Activated CD4-positive, alpha-beta memory T cell treated with anti-CD3 and anti-CD28 coated beads for 36 hours (primary cell): ENCODE measurements at places on chromosomes 6 and 20. TPM values are rescaled to one million over a fixed set of nuclear protein-coding genes. Genes with fewer than 3 reads are reported as not detected.
A peak's percentile ranks its signal among the peaks of the same experiment; 100 is the strongest.

MAP1LC3A gene
- 5.6 TPM for total RNA-seq

DNA sequence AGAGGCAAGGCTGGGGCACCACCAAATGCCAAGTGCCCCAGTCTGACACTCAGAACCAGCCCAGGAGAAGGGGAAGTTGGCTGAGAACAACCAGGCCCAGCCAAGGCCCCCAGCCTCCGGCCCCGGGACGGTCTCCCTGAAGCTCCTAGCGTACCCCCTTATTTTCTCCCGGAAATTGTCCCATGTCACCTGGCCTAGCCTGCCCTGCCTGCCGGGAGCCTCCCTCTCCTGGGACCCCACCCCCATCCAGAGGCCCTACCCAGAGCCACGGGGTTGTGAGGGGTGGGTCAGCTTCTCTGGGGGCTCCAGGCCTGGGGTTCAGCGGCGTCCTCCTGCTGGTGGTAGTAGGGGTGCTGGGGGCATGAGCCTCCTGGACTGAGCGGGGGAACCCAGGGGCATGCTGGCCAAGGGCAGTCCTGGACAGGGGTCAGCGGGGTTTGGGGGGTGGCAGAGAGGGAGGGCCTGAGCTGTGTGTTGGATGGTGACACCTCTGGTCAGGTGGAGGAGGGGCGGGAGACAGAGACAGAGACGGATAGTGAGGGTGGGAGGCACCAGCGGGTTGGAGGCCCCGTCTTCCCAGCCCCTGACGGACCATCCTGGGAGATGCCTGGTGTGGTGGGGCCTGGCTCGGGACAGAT, 7.9 kb upstream of the SLCO4A1 start:
- no peak overlapping the region for H3K4me3 ChIP-seq
- no peak for DNase-seq
- H3K27me3 ChIP-seq = peaks cover 22% of the 10 kb centered on the region
- no peaks in the 10 kb centered on the region for H3K4me1 ChIP-seq
- H3K27ac ChIP-seq = no peak overlapping the region
- no peaks in the 10 kb centered on the region for H3K36me3 ChIP-seq

DNA sequence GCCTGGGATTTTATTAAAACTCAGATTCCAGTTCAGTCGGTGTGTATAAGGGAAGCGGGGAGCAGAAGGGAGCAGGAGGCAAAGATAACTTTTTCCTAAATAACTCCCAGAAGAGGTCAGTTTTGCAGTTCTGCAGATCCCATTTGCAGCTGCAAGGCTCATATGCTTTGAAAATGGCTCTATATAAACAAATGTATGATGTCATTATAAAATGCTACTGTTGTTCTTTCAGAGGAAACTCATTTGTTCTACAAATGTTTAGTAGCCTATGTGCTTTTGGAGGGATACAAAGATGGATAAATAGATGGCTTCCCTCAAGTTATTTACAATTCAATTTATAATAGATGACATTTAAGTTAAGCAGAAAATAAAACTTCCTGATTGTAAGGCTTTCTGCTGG, 29.2 kb upstream of the DSP start:
- H3K27me3 ChIP-seq = peaks cover 4% of the 10 kb centered on the region
- H3K36me3 ChIP-seq = no peaks in the 10 kb centered on the region
- H3K27ac ChIP-seq = no peak overlapping the region
- H3K4me1 ChIP-seq = no peaks in the 10 kb centered on the region

DNA sequence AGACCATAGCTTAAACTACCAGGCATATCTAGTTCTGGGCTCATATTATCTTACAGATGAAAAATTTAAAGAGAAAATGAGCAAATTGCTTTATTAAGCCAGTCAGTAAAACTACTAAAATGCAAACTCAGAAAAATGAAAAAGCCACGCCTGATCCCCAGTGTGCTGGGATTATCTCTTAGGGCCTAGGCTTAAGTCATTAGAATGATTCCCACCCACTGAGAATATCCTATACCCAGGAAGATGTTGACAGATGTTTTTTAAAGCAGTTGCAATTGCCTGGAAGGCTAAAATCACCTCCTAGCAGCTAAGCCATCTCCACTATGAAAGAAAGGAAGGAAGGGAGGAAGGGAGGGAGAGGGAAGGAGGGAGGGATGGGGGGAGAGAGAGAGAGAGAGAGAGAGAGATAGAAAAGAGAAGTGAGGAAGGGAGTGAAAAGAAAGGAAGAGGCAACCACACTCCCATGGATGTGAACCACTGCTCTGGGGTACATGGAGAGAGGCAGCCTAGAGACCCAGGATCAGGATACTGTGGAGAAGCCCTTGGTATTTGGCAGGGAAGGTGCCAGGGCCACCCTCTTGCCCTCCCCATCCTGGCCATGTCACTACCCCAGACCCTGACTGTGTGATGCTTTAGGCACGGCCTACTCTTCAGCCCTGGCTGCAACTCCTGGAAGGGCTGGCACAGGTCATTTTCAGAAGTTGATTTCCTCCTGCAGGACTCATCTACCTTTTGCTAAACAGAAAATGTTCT, 21.9 kb downstream of the NEDD9 start:
- H3K4me3 ChIP-seq = no peak overlapping the region
- no peak overlapping the region for H3K27ac ChIP-seq
- no peak for DNase-seq

DNA sequence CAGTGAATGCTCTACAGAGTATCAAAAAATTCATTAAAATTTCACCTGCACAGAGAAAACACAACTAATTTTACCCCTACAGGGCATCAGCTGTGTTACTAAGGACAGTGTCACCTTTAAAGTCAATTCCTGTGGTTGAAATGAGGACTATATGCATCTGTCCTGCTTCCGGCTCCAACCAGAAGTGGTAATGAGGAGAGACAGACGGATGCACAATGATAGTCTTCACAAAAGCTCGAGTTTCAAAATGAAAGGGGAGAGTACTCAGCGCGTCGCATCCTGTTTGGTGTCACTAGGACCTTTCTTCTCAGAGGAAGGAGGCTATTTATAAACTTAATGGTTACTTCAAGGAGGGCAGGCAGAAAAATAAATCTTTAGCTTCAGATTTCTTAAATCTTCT, 86.5 kb downstream of the LYRM4 start:
- DNase-seq = peak; percentile 78
- H3K27ac ChIP-seq = peak overlapping the region; percentile 71
- H3K4me3 ChIP-seq = peak overlapping the region; percentile 27
- peaks cover 40% of the 10 kb centered on the region for H3K4me1 ChIP-seq

- H3K4me3 ChIP-seq = no peak overlapping the region
- H3K4me1 ChIP-seq = no peaks in the 10 kb centered on the region
- no peaks in the 10 kb centered on the region for H3K36me3 ChIP-seq
- no peaks in the 10 kb centered on the region for H3K27me3 ChIP-seq
Measured at GRCh38 chr20:10632721-10633509, 40.9 kb downstream of the JAG1 start.

DNA sequence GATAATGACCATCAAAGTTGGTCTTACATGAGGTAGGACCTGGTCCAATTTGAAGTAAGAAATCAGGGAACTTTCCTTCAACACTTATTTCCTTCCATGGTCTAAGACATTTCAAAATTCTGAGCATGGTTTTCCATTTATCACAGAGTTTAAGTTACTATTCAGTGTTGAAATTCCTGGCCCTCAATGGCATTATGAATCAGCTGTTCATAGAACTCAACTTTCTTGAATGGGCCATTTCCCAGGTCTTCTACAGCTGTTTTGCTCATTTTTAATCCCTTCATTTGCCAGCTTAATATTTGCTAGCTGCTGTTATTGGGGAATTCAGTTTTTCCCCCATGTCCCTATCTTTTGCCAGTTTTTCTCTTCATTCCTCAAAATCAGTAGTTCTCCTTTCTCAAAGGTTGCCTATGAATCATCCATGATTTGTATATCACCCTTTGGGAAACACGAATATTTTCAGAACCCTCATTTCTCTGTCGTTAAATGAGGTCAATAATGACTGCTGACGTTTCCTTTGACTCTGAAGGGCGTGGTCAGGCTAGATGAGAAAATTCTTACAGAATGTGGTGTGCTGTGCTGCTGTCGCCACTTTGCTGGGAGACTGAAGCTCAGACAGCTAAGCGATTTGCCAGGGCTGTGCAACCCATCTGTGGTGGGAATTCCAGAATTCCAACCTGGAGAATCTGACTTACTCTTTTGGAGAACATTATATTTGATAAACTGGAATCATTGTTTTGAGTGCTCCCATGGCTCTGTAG, 216.5 kb upstream of the FLRT3 start:
- H3K4me1 ChIP-seq = no peaks in the 10 kb centered on the region
- no peak for DNase-seq
- no peaks in the 10 kb centered on the region for H3K27me3 ChIP-seq
- H3K27ac ChIP-seq = no peak overlapping the region
- no peaks in the 10 kb centered on the region for H3K36me3 ChIP-seq

DNA sequence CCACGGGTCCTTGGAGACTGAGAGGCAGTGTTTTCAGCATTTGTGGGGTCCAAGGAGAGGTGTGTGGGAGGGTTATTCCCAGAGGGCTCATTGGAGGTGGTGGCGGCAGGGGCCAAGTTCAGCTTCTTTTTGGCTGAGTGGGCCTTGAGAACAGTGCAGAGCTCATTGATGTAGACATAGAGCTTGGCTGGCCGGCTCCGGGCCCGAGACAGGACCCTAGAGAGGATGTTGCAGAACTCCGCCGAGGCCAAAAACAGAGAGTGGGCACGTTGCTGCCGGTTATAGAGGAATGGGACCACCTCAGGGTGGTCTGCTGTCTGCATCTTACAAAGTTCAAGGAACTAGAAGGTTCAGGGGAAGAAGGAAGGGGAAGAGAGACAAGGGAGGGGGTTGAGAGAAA, 3.7 kb upstream of the ZBTB22 start:
- no peaks in the 10 kb centered on the region for H3K27me3 ChIP-seq
- H3K27ac ChIP-seq = peak overlapping the region; percentile 98
- peaks cover 43% of the 10 kb centered on the region for H3K36me3 ChIP-seq
- H3K4me1 ChIP-seq = peaks cover 65% of the 10 kb centered on the region
- peak overlapping the region; percentile 89 for H3K4me3 ChIP-seq
- no peak for DNase-seq

DNA sequence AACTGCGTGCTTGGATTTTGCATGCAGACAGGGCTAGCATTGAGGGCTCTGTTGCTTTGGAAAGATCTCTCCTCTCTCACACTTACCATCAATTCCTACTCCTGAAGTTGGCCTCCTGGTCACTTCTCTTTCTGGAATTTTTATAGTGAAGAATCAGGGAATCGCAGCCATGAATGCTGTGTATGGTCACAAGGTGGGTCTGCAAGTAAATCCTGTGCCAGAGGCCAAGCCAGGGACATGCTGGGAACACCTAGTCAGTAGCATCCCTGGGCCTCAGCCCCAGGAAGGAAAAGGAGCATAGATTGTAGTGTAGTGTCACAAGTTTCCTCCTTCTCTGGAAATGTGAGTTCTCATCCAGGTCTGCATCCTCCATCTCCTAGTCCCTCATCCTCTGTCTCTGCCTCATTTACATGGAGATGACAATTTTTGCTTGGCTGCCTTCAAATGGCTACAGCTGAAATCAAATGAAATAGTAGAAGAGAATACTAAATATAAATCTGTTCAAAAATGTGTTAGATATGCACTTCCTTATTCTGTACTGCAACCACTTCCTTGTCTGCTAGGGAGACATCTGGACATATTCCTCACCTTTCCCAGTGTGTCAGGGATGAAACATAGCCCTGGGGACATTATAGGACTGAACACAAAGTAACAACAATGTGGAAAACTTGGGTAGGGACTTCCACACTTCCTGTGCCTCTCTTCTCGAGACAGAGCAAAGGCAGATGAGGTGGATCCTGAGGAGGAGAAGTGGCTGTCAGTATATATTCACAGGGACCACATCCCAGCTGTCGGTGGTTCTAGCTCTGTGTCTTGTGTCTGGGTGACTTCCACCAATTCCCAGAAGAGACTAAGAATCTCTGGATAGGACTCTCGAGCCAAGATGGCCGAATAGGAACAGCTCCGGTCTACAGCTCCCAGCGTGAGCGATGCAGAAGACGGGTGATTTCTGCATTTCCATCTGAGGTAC, 17.0 kb downstream of the CST9 start:
- no peaks in the 10 kb centered on the region for H3K36me3 ChIP-seq
- H3K27ac ChIP-seq = no peak overlapping the region
- no peak for DNase-seq
- no peak overlapping the region for H3K4me3 ChIP-seq

- no peaks in the 10 kb centered on the region for H3K36me3 ChIP-seq
- no peak for DNase-seq
- no peak overlapping the region for H3K27ac ChIP-seq
- no peak overlapping the region for H3K4me3 ChIP-seq
- H3K4me1 ChIP-seq = no peaks in the 10 kb centered on the region
Measured at GRCh38 chr20:57109571-57109953, 156.9 kb downstream of the BMP7 start.
